ENCODE measurements at places on chromosomes 1 and 21.

GRCh38 chr1:16903458-16903796 is 7.6 kb downstream of the RNU1-2 start:
- DNase-seq = no peak

DNA sequence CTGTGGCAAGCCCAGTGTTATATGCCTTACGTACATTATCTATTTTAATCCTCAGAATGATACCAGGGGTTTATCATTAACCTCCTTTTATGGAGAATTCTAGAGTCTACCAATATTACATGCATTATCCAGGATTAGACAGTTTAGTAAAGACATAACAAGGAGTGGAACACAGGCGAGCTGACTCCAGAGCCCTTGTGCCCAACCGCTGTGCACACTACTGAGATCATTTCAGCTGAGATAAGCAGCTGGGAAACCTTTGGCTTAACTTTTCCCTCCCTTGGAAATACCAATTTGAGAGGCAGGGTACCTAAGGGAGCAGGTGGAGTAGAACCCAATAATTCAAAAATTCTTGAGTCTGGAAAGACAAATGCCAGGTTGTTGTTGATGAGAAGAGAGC is 59.8 kb upstream of the ATP1B1 start:
- no peak for DNase-seq

DNA sequence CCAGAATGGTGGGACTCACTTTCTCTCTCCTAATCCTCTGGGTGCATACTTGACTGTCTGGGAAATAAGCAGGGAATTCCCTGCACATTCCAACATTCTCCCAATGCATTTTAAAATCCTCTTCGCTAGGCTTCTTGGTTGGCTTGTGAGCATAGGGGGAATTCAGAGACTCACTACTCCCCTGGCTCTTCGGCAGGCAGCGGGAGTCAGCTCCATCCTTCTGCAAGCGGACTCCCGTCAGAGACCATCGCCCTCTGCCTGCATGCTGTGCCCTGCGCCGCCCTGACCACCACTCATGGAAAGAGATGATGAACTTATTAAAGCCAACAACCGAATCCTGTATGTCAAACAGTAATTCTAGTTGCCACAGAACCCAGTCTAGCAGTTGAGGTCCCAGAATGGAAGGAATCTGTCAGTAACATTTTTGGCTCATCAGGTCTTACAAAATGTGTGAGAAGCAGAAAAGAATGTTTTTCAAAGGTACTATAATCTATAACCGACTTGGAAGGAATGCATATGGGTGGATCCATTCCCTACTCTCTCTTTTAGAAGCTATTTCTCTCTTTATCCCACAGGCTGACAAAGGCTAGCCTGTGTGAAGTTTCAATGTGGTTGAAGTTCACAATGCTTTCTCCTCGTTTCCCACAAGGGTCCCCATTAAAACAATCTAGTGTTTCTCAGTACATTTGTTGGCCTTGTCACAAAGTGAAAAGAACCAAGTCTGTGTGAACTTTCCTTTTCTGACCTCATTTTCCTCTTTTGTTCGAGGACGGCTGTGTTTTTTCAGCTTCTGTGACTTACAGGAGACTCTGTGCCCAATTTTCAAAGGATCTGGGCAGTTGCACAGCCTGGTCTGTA is 119.1 kb upstream of the ADAR start:
- DNase-seq = no peak

DNA sequence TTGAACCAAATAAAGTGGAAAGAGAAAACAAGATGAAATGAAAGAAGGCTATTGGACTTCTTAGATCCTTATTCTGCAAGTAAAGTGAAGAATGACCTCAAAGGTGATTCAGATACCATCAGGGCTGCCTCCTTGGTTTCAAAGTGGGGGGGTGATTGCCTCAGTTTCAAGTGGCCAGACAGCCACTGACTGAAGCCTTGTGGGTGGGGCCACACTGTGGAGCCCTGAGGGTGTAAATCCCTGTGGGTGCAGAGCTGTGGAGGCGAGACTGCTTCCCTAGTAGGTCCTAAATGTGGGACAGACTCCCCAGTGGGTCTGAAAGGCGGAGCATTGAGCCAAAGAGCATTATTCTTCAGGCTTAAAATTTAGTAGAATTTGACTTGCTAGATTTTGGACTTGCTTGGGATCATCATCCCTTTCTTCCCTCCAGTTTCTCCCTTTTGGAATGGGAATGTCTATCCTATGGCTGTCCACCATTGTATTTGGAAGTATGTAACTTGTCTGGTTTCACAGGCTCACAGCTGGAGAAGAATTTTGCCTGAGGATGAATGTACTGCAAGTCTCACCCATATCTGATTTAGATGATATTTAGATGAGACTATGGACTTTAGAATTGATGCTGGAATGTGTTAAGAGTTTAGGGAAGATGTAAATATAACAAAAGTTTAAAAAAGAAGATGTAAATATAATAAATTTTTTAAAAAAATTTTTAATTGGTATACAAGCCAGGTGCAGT is 71.6 kb upstream of the SOX13 start:
- no peak for DNase-seq

DNA sequence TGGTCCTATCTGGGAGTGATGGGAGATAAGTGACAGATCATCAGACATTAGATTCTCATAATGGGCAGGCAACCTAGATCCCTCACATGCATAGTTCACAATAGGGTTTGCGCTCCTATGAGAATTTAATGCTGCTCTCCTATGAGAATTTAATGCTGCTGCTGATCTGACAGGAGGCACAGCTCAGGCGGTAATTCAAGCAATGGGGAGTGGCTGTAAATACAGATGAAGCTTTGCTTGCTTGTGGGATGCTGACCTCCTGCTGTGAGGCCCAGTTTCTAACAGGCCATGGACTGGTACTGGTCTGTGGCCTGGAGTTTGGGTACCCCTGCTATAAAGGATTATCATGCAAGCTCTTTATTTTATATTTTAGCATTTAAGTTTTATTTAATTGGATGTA is 72.0 kb downstream of the ZMYM4 start:
- DNase-seq = no peak

- DNase-seq = peak; percentile 98
Observed at GRCh38 chr1:10032590-10033358, at the start of gene UBE4B. Gene UBE4B (plus strand): TSS chr1:10032958. CDS start chr1:10033671, 713 bp downstream.

DNA sequence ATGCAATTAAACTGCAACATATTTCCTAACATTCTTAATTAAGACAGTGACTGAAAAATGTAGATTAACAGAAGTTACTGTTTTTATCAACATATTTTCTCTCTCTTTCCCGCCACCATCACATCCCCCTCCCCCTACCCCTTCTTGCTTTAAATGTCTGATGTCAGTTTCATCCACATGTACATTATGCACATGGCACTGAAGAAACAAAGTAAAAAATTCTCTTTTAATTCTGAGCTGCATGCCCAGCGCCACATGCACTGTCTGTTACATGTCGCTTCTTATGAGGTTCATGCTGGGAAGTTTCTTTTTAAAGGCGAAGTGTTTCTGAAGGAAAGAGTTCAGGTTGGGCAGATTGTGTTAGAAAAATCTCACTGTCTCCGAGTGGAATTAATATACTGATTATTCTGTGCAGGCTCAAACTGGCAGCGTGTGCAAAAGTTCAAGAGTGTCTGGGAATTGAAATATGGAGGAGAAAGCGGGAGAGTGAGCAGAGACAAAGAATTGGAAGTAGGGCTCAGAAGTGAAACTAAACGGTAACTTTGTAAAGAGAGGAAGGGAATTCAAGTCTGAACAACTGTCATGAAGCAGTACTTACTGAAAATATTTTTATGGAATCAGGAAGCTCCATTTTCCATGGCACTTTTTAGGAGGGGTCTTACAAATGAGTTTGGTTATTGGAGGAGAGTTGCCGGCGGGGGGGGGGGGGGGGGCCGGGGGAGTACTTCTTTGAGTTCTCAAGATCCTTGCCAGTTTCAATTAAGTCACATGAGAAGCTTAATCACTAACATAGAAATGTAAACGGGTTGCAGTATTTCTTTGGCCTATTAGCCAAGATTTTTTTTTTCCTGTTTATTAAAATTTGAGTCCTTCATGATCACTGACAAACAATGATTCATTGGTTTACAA is 217.6 kb downstream of the SDCCAG8 start:
- DNase-seq = no peak

- no peak for DNase-seq
Observed at GRCh38 chr21:28723646-28724045, 269.0 kb downstream of the LTN1 start.

GRCh38 chr21:38054334-38054733 is 138.1 kb upstream of the KCNJ6 start:
- DNase-seq = no peak

- no peak for DNase-seq
Observed at GRCh38 chr1:11307852-11308251, 34.9 kb downstream of the UBIAD1 start.

DNA sequence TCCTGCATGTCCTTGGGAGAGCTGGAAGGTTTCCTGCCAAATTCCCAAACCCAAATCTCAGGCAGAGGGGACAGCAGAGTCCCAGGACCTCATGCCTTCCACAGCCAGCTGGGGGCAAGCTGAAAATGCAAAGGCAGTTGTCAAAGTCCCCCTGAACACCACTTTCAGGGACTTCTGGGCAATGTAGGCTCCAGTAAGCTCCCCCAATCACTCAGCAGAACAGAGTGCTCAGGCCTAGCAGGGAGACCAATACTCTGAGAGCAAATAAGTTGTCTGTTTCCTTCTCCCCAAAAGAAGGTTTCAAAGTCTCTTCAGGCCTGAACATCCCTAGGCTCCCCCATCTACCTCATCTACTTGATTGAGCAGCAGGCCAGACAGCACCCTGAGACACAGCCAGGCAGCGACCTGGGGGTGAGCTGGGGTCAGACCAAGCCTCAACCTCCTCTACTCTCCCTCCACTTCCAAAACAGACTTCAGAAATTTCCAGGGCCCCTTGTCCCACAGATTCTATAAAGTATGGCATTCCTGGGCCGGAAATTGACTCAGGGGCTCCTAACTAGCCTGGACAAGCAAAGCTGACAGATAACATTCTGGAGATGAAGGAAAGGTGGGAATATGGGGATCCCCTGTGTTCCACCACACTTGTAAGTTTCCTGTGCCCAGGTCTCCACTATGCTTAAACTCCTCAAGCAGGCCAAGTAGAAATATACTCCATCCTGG is 1.9 kb downstream of the SLC9A1 start:
- no peak for DNase-seq

GRCh38 chr1:232905331-232906034 is 44.9 kb upstream of the NTPCR start:
- no peak for DNase-seq

GRCh38 chr1:172382406-172382805 is 38.1 kb upstream of the C1orf105 start:
- no peak for DNase-seq

DNA sequence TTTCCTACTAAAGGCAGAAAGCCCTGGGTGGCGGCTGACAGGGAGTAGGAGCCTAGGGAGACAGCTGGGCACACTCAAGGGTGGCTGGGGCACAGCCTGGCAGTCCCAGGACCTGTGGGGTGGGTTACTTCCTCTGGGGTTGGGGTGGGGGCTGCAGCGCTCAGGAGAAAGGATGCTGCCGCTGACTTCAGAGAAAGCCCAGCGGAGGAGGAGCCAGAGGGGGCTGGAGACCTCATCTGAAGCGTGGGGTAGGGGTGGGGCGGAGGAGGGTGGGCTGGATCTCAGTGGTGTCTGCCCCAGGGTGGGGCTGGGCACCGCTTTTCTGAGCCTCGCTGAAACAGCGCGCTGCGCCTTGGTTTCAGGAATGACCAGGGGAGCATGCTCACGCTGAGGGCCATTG is 30.8 kb downstream of the KCNA10 start:
- DNase-seq = no peak

- no peak for DNase-seq
Observed at GRCh38 chr1:199157494-199157893, 518.7 kb downstream of the PTPRC start.

- no peak for DNase-seq
Observed at GRCh38 chr1:80509965-80510522, 1290.7 kb upstream of the ADGRL2 start.

DNA sequence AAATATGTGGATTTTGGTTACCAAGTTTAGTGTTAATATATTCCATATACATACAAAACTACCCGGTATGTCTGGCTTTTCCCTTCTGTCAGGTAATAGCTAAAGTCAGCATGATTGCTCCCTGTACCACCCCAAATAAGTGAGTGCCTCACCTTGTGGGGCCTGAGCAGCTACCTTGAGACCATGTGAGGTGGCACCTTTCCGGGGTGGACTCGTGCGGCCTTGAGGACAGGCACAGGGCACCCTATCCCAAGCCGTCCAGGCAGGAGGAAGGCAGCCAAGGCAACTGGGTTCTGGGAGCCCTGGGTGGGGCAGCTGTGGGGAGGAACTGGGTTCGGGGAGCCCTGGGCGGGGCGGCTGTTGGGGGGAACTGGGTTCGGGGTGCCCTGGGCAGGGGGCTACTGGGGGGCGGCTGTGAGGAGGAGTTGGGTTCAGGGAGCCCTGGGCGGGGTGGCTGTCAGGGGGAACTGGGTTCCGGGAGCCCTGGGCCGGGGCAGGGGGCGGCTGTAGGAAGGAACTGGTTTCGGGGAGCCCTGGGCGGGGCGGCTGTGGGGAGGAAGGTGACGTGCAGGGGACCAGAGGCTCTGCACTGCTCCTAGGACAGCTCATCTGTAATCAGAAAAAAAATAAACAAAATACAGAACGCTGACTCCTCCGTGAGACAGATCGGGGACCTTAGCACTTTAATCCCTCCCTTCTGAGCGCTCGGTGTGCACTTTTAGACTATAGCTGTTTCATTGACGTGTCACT is 63.3 kb downstream of the POFUT2 start:
- DNase-seq = peak; percentile 24

DNA sequence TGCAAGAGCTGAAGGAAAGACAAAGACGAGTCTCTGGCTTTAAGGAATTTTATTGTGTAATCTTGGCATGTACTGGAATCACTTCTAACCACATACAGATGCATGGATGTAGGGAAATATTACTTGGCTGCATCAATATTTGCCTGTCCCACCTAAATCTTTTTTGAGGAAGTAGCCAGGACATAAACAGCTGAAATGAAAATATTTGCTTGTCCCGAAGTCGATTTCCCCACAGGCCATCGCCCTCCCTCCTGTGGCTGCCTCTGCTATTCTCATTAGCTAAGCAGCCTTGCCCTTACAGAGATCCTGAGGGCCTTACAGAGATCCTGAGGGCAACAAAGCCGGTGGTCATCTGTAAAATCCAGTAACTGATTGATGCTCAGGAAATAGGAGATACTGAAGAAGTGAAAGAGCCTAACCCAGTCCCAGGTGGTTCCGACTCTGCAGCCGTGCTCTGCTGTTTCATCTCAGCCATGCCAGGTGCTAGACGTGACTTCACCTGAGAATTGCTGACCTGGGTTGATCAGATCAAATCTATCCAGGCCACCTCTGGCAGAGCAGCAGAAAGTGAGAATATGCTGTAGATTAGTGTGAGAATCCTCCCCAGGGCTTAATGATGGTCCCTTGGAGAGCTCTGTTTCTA is 25.5 kb downstream of the MAN1C1 start:
- no peak for DNase-seq

- no peak for DNase-seq
Observed at GRCh38 chr1:28282426-28283407, 23.4 kb downstream of the SESN2 start.

DNA sequence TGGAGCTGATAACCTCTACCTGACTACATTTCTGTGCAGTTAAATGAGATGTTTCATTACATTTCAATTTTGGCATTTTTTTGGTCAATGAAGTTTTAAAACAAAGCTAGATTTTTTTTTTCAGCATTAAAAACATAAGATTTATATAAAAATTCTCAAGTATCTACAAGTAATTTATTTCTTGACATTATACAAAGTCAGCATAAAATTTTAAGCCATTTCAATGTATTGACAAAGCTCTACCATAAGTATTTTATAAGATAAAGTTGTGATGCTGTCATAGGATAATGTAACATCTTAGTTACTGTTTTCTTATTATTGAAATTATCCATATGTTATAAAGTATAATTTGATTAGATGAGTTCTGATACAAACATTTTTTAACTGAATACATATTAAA is 351.6 kb downstream of the PTBP2 start:
- no peak for DNase-seq

GRCh38 chr1:184426278-184426674 is 39.4 kb downstream of the C1orf21 start:
- DNase-seq = no peak
